ENCODE measurements at places on chromosomes 2 and 18. TPM values are rescaled to one million over a fixed set of nuclear protein-coding genes. Genes with fewer than 3 reads are reported as not detected.

Gene RIT2
- not detected for polyA plus RNA-seq

Gene KIAA2012
- polyA plus RNA-seq = 0.09 TPM

DNA sequence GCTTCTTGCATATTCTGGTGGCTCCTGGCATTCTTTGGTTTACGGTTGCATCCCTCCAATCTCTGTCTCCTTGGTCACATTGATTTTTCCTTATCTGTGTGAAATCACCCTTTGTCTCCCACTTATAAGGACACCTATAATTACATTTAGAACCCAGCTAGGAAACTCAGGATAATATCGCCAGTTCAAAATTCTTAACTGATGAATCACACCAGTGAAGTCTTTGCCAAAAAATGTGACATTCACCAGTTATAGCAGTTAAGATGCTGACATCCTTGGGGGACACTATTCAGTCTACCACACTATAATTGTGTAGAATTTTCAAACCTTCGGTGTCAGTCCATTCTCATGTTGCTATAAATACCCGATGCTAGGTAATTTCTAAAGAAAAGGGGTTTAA is 320.2 kb downstream of the TMX3 start:
- DNase-seq = peak; percentile 20

DNA sequence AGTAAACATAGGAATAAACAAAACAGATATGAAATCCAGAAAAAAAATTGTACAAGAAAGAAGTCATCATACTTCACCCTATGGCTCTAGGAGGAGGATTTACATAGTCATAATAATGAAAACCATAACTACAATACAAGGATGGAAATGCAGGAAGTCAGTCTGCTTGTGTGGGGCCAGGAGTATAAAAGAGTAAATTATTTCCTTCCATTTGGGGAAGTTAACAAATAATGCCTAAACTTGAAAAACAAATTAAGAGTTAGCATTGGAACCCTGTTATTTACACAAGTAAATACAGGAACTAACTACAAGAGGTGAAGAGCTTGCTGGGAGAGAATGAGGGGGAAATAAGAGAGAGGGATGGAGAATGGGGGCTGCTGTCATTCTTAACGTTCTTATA is 15.4 kb downstream of the TMEM163 start:
- no peak for DNase-seq

GRCh38 chr2:232343821-232344220 is 34.7 kb upstream of the ALPP start:
- no peak for DNase-seq

GRCh38 chr18:75003764-75004690 is 204.9 kb downstream of the PTGR3 start:
- no peak for DNase-seq

DNA sequence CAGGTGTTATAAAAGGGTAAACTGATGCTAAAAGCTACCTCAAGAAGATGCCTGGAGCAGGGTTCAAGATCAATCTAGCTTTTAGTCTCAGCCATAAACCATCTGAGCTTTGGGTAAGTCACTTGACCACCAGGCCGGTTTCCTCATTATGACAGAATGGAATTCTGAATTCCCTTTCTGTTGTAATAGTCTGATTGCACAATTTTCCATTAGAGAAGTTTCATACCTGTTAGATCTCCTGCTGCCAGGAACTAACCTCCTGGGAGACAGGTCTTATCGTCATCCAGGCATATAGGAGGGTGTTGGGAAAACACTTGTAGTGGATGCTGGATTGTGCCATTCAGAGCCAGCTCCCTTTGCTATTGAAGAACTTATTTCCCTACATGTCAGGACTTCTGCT is 272.5 kb downstream of the TDRD15 start:
- no peak for DNase-seq
